T-helper 1 cell (primary cell): ENCODE measurements at places on chromosomes 4 and X.

- no peak for DNase-seq
Measured at GRCh38 chr4:99832321-99832720, 15.7 kb downstream of the DAPP1 start.

DNA sequence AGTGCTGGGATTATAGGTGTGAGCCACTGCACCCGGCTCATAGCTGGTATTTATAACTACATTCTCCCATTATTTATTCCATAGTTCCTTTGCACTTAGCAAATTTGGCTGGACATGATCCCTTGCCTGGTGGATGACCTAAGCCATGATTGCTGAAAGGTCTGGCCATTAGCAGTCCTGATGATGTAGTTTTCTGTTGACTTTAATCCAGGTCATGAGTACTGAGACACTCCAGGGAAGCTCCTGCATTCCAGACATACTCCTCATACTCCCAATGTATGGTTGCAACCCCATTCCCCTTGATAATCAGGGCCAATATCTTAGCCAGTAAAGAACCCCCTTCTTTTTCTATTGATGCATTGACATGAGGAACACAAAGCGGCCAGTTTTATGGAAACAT lies 24.4 kb upstream of the MGST2 start:
- no peak for DNase-seq

DNA sequence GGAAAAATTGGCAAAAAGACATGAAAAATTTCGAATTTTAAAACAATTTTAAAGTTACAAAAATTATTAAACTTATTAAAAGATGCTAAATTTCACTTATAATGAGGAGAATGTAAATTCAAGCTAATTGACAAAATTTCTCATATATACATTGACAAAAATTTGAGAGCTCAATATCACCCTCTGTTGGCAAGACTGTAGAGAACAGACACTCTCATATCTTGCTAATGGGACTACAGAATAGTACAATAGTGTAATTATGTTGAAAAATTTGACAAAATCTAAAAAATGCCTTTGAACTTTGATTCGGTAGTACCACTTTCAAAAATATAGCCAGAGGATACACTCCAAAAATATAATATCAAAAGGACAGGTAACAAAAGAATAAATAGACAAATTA lies 29.8 kb downstream of the DCAF8L2 start:
- DNase-seq, result no peak

DNA sequence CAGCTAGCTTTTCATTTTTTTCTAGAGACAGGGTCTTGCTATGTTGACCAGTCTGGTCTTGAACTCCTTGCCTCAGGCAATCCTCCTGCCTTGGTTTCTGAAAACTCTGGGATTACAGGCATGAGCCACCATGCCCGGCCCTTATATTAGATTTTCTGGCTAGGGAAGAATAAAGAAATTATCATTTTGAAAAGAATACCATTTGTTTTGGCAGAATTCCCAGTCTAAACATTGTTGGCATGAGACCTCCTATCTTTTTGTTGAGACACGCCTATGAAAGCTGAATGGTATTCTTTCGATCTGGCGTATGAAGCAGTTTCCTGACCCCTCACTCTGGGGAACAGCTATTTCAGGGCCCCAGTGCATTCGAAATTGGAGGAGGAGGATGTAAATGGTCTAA lies 107.0 kb downstream of the REPS2 start:
- DNase-seq, result no peak

- no peak for DNase-seq
Measured at GRCh38 chr4:22122062-22122461, 173.5 kb upstream of the KCNIP4 start.

DNA sequence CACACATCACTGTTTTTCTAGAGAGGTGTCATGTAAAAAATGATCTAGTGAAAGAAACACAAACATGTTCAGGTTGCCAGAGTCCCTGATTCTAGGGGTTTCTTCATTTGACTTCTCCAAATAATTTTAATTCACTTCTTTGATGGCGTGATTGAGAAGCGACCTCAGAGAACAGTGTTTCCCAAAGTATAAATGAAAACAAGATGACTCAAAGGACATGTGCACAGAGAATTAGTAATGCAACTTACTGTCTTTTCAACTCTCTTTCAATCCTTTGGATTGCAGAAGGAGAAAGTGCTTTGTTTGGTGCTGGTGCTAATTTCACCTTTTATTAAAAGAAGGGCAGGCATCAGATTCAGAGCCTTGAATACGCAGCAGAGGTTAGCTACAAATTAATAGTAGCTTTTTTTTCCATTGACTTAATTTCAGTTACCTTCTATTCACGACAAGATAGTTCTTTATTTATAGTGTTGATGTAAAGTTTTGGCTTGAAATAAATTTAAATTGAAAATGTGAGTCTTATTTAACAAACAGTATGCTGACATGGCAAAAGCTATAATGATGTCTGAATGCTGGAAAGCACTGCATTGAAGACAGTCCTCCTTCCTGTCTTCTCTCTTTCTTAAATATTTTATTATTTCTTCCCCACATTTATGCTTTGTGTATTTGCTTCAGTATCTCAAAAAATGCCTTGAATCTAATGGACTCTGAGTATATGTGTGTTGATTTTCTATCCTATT lies 85.1 kb downstream of the SLC10A7 start:
- no peak for DNase-seq

DNA sequence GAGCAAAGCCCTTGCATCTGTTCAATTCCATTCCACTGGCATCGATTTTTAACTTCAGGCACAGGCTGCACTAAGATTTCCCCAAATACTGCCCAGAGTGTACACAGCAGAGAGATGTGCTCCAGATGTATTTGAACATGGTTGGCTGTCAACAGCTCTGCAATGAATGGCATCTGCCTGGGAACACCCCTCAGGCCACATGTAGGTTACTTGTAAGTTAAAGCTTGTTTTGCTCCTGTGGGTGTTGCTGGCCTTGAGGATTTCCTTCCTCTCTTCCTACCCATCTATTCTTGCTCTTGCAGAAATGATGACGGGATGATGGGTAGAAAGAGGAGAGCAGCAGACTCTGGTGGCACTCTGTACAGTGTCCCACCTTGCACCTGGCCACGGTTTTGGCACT lies 69.3 kb upstream of the HELT start:
- DNase-seq, result no peak

GRCh38 chrX:133384454-133384853 lies 30.8 kb downstream of the GPC4 start:
- no peak for DNase-seq

DNA sequence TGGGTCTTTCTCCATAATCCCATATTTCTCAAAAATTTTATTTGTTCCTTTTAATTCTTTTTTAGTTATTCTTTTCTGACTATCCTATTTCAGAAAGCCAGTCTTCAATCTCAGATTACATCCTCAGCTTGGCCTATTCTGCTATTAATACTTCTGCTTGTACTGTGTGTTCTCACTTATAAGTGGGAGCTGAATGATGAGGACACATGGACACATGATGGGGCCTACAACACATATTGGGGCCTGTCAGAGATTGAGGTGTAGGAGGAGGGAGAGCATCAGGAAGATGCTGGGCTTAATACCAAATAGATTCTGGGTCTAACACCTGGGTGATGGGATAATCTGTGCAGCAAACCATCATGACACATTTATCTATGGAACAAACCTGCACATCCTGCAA lies 82.3 kb downstream of the MAGEE1 start:
- no peak for DNase-seq

GRCh38 chr4:872241-872981 lies 46.5 kb upstream of the CPLX1 start:
- DNase-seq, result no peak

GRCh38 chrX:18898492-18898891 lies 85.4 kb downstream of the PHKA2 start:
- no peak for DNase-seq

- DNase-seq, result no peak
Measured at GRCh38 chr4:140141210-140141835, 12.7 kb downstream of the MAML3 start.

- no peak for DNase-seq
Measured at GRCh38 chr4:151195801-151196200, 81.2 kb upstream of the PRSS48 start.

DNA sequence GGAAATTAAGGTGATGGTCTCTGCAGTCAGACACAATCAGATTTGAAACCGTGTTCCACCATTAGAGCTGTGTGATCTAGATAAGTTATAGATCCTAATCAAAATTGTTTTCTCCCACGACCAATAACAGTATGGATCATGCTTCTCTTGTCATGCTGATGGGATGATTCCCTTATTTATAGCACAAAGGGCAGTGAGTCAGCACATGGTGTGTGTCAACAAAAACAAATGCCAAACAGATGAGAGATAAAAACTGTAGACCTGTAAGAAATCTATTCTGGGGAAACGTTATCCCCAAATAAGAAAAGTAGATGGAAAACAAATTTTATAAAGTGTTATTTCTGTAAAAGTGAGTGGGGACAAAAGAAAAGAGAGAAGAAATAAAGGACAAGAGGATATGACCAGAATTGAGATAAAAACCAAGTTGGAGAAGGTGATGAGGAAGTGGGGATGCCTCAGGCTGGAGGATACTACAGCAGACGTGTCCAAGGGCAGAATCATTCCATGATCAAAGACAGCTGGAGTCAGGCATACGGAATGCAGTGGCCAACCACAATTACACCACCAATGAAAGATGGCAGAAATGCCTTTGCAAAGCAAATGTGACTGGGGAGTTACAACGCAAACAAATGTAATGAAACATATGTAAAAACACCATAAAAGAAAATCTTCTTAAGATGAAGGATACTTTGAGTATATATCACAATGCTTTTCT lies 377.8 kb upstream of the PRKX start:
- no peak for DNase-seq

DNA sequence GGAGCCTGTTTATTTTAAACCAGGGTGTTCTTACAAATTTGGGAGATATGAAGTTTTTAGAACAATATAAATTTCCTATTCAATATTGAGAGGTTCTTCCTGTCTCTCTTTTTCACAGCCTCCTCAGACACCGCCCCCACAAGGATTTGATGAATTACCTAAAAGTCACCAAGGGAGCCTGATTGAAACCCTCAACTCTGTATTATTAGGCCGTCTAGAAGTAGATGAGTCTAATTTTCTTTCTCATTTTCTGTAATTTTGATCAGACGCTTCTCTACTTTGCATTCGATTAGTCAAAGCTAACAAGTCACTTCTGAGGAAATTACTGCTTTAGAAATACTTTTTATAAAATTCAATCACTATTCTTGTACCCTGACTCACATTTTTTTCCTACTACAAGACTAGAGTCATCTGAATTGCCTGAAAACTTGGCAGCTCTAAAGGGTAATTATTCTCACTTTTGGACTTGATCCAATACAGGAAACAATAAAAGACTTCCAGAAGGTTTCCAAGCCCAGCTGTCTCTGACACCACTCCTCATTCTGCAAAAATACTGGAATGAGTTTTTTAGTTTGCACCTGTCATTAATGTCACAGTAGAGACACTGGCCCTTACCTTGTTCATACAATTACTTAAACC lies 111.2 kb downstream of the ELOVL6 start:
- no peak for DNase-seq

GRCh38 chr4:176608346-176608745 lies 184.4 kb downstream of the VEGFC start:
- no peak for DNase-seq

GRCh38 chrX:69117876-69118526 lies 47.3 kb downstream of the PJA1 start:
- no peak for DNase-seq

GRCh38 chr4:151035328-151035727 lies 20.2 kb upstream of the LRBA start:
- no peak for DNase-seq

- DNase-seq, result no peak
Measured at GRCh38 chrX:93461060-93461459, 212.3 kb downstream of the NAP1L3 start.

GRCh38 chrX:14936561-14936960 lies 63.3 kb downstream of the MOSPD2 start:
- DNase-seq, result no peak

DNA sequence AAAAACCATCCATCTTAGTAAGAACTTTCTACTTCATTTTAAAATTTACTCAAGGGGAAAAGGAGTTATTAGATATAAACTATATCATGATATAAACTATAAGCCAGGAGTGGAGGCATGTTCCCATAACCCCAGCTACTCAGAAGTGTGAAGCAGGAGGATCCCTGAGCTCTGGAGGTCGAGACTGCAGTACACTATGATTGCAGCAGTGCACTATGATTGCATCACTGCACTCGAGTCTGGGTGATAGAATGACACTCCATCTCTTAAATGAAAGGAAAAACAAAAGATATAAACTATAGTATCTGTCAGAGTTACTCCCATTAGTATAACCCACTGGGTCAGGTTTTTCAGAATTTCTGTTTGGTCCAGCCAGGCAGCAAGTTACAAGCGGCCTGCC lies 47.6 kb downstream of the RPS3A start:
- DNase-seq, result no peak

GRCh38 chr4:83361416-83362103 lies 26.9 kb upstream of the HPSE start:
- DNase-seq, result no peak

DNA sequence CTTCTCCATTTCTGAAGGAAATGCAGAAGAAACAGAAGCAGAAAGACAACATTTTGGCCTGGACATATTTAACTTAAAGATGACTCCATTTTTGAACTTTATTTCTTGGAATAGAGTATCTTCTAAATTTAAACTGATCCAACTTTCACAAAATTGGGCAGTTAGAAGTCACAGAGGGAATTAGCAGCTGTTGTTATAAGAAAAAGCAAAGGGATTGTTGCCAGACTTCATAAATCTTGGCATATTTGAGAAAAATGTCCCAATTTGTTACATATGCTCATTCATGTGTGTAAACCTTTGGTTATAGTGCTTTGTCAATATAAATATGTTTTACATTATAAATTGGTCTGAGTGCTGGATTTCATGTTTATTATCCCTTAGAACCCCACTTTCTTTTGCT lies 3.4 kb downstream of the GLUD2 start:
- no peak for DNase-seq

DNA sequence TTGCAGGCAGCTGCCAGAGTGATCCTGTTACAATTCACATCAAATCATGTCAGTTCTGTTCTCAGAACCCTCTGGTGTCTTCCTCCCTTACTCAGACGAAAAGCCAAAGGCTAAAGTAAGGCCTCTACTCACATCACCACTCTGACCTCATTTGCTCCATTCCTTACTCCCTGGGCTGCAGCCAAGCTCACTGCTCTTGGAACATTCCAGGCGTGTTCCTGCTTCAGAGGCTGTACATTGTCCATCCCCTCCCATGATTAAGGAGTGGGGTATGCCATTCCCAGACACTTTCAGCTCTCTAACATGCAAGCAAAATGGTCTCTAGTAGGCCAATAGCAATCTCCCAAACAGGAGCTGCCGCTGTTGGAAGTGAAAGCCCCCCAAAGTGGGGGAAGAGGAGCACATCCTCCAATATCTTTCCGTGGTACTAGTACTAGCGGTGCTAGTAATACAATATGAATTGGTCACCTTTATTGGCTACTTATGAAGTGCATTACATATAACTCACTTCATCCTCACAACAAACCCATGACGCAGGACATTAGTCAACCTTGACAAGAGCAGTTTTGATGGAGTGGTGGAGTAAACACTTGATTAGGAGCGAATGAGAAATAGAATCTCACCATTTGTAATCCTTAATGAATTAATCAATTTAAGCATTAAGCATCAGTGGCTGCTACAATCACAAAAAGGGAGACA lies 15.0 kb downstream of the GAB3 start:
- DNase-seq, result no peak

GRCh38 chr4:166816890-166817289 lies 417.4 kb downstream of the SPOCK3 start:
- DNase-seq, result no peak

GRCh38 chr4:33649015-33649414 lies 2595.3 kb downstream of the ARAP2 start:
- no peak for DNase-seq

- no peak for DNase-seq
Measured at GRCh38 chr4:116531870-116532269, 553.5 kb downstream of the TRAM1L1 start.

GRCh38 chr4:154528869-154529268 lies 21.3 kb downstream of the PLRG1 start:
- no peak for DNase-seq
